ENCODE measurements at places on chromosomes 12 and 14. TPM values are rescaled to one million over a fixed set of nuclear protein-coding genes. Genes with fewer than 3 reads are reported as not detected.

The OTX2 gene
- not detected for total RNA-seq

The CLEC14A gene
- total RNA-seq, result 32.0 TPM

The CCDC85C gene
- 53.1 TPM for total RNA-seq

The DEPDC4 gene
- total RNA-seq, result 0.81 TPM

The PTPN21 gene
- 30.8 TPM for total RNA-seq

The ST8SIA1 gene
- 3.6 TPM for total RNA-seq

The REP15 gene
- total RNA-seq, result 8.2 TPM

The TTC6 gene
- total RNA-seq, result not detected

The SCARB1 gene
- 14.1 TPM for total RNA-seq

The RASSF9 gene
- total RNA-seq, result 6.2 TPM

The RAD9B gene
- 1.1 TPM for total RNA-seq

The CAPZA3 gene
- total RNA-seq, result not detected

The RNASE1 gene
- total RNA-seq, result 373 TPM

The SBNO1 gene
- 25.8 TPM for total RNA-seq

The ARHGEF25 gene
- total RNA-seq, result 13.0 TPM

The KIF21A gene
- 57.9 TPM for total RNA-seq

The OR6C2 gene
- total RNA-seq, result not detected

The SLC17A8 gene
- not detected for total RNA-seq

The RNASE4 gene
- total RNA-seq, result 11.9 TPM

The GARIN6 gene
- not detected for total RNA-seq

The CIROP gene
- total RNA-seq, result not detected

The TAS2R19 gene
- 0.49 TPM for total RNA-seq

The WNT5B gene
- total RNA-seq, result 2.9 TPM

The SLC16A7 gene
- 98.0 TPM for total RNA-seq

The GPR68 gene
- total RNA-seq, result 0.16 TPM

The ACOT6 gene
- not detected for total RNA-seq

The AICDA gene
- 0.08 TPM for total RNA-seq

The FZD10 gene
- not detected for total RNA-seq

The CCDC184 gene
- 1.0 TPM for total RNA-seq

The A2ML1 gene
- total RNA-seq, result not detected

The SLC5A8 gene
- total RNA-seq, result not detected

The TTC9 gene
- total RNA-seq, result 0.70 TPM

The RNASE13 gene
- total RNA-seq, result not detected

The TMPRSS12 gene
- total RNA-seq, result not detected

The PLBD1 gene
- total RNA-seq, result 24.4 TPM

The RD3L gene
- 25.1 TPM for total RNA-seq

The CHFR gene
- 14.1 TPM for total RNA-seq

The TPPP2 gene
- 1.1 TPM for total RNA-seq

The DIO3 gene
- 0.24 TPM for total RNA-seq
